ENCODE measurements at places on chromosomes 7 and 10.

GRCh38 chr7:40644454-40645188 lies 509.8 kb downstream of the SUGCT start:
- no peaks in the 10 kb centered on the region for H3K27me3 ChIP-seq
- no peak for DNase-seq
- no peak overlapping the region for H3K4me3 ChIP-seq
- H3K27ac ChIP-seq = no peak overlapping the region

DNA sequence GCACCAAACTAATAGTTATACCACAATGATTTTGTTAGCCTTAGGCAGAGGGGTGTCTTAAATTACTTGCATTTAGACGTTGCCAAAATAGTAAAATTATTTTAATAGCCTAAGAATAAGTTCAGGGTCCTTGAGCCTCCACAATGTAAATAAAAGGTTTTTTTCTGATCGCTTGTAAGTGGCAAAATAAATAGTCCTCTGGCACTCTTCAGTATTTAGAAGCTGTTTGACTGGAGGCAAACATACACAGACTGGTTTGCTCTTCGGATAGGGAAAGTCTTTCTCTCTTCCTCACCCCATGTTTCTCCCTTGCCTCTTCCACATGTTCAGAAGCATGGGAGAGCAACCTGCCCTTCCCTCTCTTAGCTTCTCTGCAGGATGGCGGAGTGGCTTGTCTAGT lies 49.5 kb upstream of the FAM180A start:
- no peak for DNase-seq
- H3K27ac ChIP-seq = no peak overlapping the region
- no peaks in the 10 kb centered on the region for H3K27me3 ChIP-seq
- H3K4me1 ChIP-seq = no peaks in the 10 kb centered on the region

DNA sequence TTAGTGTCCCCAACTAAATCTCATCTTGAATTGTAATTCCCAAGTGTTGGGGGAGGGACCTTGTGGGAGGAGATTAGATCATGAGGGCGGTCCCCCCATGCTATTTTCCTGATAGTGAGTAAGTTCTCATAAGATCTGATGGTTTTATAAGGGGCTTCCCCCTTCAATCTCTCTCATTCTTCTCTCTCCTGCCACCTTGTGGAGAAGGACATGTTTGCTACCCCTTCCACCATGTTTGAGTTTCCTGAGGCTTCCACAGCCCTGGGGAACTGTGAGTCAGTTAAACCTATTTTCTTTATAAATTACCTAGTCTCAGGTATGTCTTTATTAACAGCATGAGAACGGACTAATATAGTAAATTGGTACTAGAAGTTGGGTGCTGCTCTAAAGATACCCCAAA lies 365.6 kb downstream of the ANKRD7 start:
- H3K27me3 ChIP-seq = no peaks in the 10 kb centered on the region
- no peak overlapping the region for H3K27ac ChIP-seq
- no peaks in the 10 kb centered on the region for H3K4me1 ChIP-seq
- DNase-seq = no peak
- H3K4me3 ChIP-seq = no peak overlapping the region

GRCh38 chr7:159013181-159013690 lies 131.4 kb downstream of the VIPR2 start:
- H3K27me3 ChIP-seq = no peaks in the 10 kb centered on the region
- H3K4me1 ChIP-seq = peaks cover 18% of the 10 kb centered on the region
- H3K36me3 ChIP-seq = no peaks in the 10 kb centered on the region

DNA sequence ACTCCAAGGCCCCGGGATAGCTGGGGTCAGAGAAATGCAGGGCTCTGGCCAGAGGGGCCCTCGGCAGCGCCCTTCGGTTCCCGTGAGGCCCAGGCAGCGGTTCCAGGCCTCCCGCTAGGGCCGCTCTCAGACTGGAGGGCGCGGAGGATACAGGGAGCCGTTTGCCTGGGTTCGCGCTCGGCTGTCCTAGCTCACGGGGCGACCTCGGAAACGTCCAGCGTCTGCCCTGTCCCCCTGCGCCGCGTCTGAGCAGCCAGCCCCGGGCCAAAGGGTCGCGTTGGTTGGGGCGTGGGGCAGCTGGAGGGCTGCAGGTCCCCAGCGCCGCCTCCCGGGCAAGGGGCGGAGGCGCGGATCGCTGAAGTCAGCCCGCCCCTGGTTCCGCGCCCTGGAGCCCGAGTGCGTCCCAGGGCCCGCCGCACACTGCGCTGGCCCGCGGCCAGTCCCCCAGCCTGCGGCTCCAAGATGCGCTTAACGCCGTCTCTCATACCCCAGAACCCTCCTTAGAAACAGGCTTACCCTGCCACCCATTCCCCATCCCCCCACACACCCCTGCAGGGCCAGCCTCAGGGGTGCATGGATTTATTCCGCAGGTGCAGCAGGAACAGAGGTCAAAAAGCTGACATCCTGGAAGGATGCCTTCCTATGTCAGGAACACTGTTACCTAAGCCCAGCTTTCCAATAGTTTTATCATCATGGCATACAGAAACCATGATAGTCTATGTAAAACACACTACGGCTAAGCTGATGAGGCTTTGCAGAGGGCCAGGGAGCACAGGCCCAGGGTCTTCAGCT lies 22.1 kb upstream of the OPN4 start:
- H3K27ac ChIP-seq = no peak overlapping the region
- no peaks in the 10 kb centered on the region for H3K4me1 ChIP-seq
- no peak for DNase-seq
- H3K27me3 ChIP-seq = peaks cover 16% of the 10 kb centered on the region

DNA sequence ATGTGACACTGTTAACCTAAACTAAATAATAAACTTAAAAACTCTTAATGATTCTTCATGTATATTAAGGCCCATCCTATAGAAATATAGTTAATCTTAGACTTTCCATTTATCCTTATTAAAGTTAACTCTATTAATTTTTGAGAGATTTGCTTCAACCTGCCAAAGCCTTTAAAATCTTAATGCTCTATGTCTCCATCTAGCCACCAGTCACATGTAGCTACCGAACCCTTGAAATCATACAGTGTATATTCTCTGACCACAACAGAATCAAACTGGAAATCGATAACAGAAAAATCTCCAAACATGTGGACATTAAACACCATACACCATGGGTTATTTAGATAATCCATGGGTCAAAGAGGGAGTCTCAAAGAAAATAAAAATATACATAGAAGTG lies 51.9 kb downstream of the ASZ1 start:
- H3K4me1 ChIP-seq = no peaks in the 10 kb centered on the region
- H3K27ac ChIP-seq = no peak overlapping the region
- H3K36me3 ChIP-seq = no peaks in the 10 kb centered on the region

- H3K27me3 ChIP-seq = no peaks in the 10 kb centered on the region
- H3K27ac ChIP-seq = no peak overlapping the region
- no peaks in the 10 kb centered on the region for H3K4me1 ChIP-seq
- no peak for DNase-seq
- H3K36me3 ChIP-seq = no peaks in the 10 kb centered on the region
These were observed 22.6 kb upstream of the CROT start for GRCh38 chr7:87322912-87323311.

GRCh38 chr7:1601956-1602355 lies 32.1 kb upstream of the PSMG3 start:
- no peaks in the 10 kb centered on the region for H3K27me3 ChIP-seq
- no peaks in the 10 kb centered on the region for H3K36me3 ChIP-seq
- no peaks in the 10 kb centered on the region for H3K4me1 ChIP-seq
- H3K27ac ChIP-seq = no peak overlapping the region

- H3K36me3 ChIP-seq = no peaks in the 10 kb centered on the region
- H3K4me3 ChIP-seq = no peak overlapping the region
- H3K4me1 ChIP-seq = no peaks in the 10 kb centered on the region
- no peak overlapping the region for H3K27ac ChIP-seq
These were observed 323.3 kb upstream of the ZNF32 start for GRCh38 chr10:43971981-43972380.

GRCh38 chr7:20647036-20647435 lies 31.6 kb downstream of the ABCB5 start:
- H3K27ac ChIP-seq = peak overlapping the region; percentile 63
- H3K36me3 ChIP-seq = no peaks in the 10 kb centered on the region
- no peak overlapping the region for H3K4me3 ChIP-seq

GRCh38 chr7:105256761-105257231 lies 131.9 kb downstream of the SRPK2 start:
- H3K27me3 ChIP-seq = no peaks in the 10 kb centered on the region
- no peaks in the 10 kb centered on the region for H3K36me3 ChIP-seq
- no peak overlapping the region for H3K4me3 ChIP-seq
- DNase-seq = peak; percentile 32

DNA sequence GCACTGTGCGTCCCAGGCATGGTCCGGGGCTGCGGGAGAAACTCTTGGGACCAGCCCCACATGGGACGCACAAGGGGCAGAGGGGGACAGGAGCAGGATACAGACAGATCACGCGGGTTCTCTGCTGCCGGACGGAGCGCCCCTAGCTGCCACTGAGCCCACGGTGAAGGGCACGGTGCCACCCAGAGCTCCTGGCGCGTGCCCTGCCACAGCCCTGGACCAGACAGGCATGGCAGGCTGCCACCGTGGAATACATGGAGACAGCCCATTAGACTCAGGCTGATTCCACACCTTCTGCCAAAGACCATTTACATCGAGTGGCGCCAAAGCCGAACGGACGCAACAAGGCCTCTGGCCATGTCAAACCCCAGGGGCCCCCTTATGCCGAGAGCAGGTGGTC lies 90.4 kb downstream of the MAD1L1 start:
- DNase-seq = no peak
- H3K4me1 ChIP-seq = no peaks in the 10 kb centered on the region
- H3K27ac ChIP-seq = no peak overlapping the region
- H3K27me3 ChIP-seq = no peaks in the 10 kb centered on the region
- no peaks in the 10 kb centered on the region for H3K36me3 ChIP-seq

GRCh38 chr7:148695953-148696352 lies 2.8 kb upstream of the CUL1 start:
- H3K36me3 ChIP-seq = no peaks in the 10 kb centered on the region
- H3K27me3 ChIP-seq = no peaks in the 10 kb centered on the region
- H3K27ac ChIP-seq = no peak overlapping the region
- no peak for DNase-seq

DNA sequence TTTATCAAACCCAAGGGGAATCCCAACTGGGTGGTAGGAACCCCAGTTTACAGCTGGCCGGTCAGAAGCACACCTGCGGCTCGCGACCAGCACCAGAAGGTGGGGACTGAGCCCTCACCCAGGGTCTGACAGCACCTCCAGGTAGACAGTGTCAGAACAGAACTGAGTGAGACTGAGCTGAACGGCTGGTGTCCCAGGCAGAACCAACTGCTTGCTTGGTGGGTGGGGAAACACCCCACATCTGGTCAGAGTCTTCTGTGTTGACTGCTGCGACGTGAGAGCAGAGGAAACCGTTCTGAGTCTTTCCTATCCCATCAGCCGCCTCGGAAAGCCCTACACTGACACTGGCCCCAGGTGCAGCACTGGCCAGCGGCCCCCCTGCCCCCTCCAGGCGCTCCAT lies 160.7 kb downstream of the MAD1L1 start:
- no peaks in the 10 kb centered on the region for H3K4me1 ChIP-seq
- no peak for DNase-seq
- H3K36me3 ChIP-seq = no peaks in the 10 kb centered on the region
- no peak overlapping the region for H3K4me3 ChIP-seq

Measured in breast epithelium (tissue), 4 donors.